Activated naive CD8-positive, alpha-beta T cell treated with anti-CD3 and anti-CD28 coated beads for 36 hours (primary cell): ENCODE measurements at places on chromosomes 6 and 20.

- no peak for DNase-seq
Measured at GRCh38 chr20:22312744-22313346, 271.5 kb downstream of the FOXA2 start.

DNA sequence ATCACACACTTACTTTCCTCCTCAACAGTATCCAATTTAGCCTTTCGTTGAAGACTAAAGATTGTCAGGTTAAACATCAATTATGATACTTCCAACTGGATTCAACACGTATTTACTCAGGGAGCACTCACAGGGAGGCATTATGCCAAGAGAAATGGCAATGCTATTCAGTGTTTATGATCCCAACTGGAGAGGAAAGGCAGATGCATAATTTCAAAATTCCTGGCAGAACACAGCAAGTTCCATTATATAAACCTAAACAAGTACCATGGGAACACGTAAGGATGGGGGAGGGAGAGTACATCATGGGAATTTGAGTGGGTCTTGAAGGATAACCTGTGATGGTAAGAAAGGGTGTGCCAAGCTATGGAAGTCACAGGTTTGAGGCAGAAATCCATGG is 112.7 kb downstream of the ISM1 start:
- DNase-seq, result no peak

GRCh38 chr20:56454754-56455153 is 13.7 kb upstream of the RTF2 start:
- no peak for DNase-seq

DNA sequence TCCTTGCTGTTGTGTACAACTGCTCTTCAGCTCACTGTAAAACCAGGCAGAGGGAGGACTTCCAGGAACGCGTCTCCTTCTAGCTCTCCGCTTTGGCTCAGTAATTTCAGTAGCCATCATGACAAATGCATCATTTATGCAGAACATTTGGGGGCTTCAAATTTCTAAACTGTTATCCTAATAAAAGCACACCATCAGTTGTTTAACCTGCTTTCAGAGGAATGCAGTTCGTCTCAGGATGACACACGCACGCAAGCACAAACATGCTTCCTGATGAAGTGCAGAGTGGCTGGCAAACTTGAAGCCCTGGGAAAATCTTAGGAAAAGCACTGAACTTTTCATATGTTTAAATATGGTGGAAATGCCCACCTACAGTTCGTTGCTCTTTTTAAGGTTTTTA is 24.4 kb downstream of the SLC22A23 start:
- no peak for DNase-seq

DNA sequence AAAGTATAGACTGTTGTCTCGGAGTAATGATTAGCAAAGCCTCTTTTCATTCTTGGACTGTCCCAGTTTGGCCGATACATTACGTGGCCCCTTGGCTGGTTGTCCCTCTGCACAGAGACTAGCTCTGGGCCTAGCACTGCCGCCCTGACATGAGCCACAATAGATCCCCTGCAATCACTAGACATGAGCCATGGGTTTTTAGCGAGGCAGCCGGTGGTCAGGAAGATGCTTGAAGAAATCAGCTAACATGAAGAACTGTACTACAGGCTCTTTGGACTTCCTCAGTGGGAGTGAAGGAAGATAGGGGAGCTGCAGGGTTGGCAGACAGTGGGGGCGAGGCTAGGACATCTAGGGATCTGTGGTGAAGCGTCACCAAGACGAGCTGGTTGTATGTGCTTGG is 11.0 kb downstream of the DUSP22 start:
- DNase-seq, result no peak

DNA sequence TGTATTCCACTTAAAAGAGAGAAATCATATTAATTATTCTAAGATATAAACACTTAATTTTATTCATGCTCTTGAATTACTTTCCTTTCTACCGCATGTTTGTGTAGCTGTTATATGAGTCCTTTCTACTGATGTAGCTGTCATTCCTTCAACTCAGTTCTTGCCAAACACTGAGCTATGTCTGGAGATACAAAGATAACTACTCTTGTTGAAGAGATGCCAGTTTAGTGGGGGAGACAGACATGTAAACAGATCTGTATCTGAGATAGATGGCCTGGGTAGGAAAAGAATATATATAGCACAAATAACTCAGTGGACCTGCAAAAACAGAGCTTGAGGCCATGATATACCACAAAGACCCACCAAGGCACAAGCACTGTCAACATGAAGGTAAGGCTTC is 157.3 kb downstream of the BTBD9 start:
- no peak for DNase-seq

DNA sequence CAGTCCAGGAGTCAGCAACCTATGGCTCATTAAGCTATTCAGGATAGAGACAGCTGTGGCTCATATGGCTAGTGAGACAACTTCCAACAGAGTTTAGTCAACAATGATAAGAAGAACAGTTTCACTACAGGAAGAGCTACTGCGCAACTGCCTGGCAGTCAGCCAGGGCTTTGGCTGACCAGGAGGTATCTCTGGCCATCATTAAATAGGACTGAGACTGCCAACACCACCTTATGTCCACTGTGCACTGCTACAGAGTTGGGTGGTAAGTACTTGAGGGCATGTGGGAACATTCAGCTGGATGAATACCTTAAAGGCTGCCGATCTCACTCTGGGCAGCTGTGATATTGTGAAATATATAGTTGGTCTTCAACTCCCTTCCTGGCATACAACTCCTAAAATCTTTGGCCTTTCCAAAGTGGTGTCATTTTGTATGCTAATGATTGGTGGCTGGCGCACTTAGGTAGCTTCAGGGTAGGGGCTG is 52.2 kb upstream of the FAM83C start:
- DNase-seq, result no peak

GRCh38 chr6:143694560-143694959 is 16.8 kb downstream of the PHACTR2 start:
- DNase-seq, result no peak

- no peak for DNase-seq
Measured at GRCh38 chr6:111591370-111591900, 14.2 kb downstream of the TRAF3IP2 start.

GRCh38 chr6:144215402-144215931 is 65.2 kb downstream of the STX11 start:
- DNase-seq, result peak; percentile 16

- no peak for DNase-seq
Measured at GRCh38 chr20:19676202-19676601, 81.9 kb upstream of the RIN2 start.

GRCh38 chr6:133631421-133631820 is 257.5 kb upstream of the TCF21 start:
- no peak for DNase-seq

DNA sequence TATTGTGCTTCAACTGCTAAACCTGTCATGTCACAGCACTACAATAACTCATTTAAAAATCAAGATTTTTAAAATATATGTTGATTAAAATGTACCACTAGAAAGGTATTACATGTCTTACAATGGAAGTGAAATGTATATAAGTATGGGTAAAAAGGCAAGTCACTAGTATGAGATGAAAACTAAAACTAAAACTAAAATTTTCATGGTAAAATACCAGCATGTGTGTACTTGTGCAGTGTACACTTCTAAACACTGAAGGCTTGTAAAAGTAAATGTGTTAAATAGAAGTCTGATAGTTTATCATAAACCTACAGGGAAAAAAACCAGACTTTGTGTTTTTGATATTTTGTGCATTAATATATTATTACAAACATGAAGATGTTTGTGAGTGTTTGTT is 13.7 kb upstream of the TMEM244 start:
- no peak for DNase-seq

DNA sequence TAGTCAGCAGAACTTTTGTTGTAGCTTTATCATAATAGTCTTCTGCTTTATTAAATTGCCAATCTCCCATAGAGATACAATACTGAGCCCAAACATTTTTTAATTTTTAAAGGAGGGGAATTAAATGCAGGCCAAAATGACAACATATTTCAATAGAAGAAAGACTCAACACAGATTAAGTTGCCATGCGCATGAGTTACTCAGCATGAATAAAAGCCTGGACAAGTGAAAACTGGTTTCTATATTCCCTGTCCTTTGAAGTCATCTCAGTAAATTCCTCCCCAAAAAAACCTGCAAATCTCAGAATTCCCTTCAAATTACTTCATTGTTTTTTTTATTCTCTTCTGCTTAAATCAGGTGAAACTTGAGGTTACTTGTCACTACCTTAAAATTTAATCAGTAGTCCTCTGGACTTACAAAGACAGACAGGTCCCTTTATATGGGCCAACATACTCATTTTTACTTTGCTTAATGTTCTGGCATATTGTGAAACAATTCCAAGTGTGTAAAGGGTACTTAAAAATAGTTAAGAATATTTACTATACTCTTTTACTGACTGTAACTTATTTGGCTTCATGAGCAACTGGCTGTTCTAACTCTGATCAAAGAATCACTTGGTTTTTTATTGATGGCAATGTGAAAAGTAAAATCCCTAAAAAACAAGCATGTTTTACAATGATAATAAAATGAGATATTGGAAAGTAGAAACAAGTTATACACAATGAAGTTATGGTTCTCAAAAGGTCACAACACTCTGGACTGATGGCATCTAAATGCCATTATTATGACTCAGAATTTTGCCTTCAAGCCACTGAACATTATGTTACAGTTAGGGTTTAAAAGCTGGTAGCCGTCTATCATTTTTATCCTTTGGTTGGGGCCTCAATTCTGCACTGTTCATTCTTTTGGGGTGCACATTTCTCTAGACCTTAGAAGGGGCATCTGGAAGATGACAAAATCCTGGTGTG is 49.9 kb upstream of the COL21A1 start:
- no peak for DNase-seq

- no peak for DNase-seq
Measured at GRCh38 chr6:131490441-131490840, 82.6 kb upstream of the ARG1 start.

GRCh38 chr20:16601047-16601446 is 27.8 kb upstream of the KIF16B start:
- DNase-seq, result no peak

DNA sequence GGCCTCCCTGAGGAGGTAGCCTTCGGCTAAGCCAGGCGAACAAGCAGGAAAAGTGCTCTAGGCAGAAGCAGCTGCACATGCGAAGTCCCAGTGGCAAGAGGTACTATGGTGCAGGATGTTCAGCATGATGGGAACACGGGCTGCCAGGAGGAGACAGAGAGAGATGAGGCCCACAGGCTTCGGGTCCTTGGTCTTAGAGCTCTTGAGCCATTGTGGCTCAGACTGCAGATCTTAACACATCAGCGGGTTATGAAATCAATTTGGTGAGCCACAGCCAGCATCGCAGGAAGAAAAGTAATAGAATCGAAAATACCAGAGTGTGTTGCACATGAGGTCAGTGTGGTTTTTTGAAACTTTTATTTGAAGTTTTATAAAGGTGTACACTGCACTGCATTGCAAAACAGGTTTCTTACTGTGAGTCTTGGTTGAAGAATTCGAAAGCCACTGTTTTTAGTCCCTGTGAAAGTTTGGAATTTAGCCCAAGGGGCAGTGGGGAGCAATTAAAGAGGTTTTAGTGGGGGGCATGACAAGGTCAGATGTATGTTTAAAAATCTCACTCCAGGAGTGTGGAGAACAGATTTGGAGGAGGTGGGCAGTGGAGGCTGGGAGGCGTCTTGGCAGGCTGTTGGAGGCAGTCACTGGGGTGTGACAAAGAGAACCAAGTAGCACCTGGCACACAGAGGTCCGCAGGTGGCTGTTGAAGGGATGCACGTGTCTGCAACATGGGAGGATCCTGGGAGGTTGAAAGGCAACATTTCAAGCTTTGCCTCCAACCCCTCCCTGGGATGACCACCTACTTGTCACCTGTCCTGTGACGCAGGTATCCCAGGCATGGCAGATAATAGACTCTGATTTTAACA is 69.3 kb downstream of the EYA2 start:
- DNase-seq, result no peak

DNA sequence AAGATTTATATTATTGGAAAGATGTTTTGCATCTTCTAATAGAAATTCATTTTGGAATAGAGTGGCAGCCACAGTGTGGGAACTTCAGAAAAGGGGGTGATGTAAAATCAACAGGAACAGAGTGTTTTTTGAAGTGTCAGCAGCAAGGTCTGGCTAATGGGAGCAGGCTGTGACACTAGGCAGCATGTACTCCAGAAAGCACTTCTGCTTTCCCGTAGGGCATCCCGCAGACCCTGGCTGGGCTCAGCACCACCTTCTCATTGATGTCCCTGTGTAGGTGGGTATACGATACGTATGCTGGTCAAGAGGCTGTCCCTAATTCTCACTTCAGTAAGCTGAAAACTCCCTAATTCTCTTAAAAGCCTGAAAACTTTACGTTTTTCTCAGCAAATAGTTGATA is 74.7 kb downstream of the EYA4 start:
- no peak for DNase-seq

DNA sequence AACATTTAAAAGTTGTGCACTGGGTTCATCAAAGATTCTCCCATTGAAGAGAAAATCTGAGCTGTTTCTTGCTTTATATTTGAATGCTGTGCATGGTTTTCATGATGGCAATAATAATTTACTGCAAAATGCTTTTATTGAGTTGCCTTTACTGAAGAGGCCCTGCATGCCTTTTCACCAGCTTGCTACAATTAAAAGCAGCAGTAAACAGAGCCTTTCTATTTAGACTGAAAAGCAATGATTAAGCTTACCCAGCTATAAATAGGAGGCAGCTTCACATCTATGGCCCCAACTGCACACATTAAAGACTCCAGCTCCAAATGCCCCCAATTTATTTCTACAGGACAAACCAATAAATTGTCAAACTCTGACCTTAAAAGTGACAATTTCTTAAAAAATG is 70.3 kb downstream of the ANKEF1 start:
- no peak for DNase-seq

DNA sequence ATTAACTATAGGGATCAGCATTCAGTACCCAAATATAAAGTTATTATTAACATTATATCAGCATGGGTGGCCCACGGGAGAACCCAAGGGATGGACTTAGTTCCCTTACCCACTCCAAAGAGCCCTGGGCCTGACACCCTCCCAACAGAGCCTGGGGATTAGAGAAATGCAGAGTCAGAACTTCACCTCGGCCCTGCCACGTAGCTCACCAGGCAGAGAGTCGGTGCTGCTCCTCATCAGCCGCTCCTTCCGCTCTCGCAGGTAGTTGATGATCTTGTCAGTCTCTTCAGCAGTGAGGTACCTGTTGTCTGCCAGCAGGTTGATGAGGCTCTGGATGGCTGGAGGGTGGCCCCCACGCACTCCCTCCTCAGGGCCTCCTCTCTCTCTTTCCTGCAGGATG is 26.6 kb downstream of the NCOA5 start:
- no peak for DNase-seq

- DNase-seq, result no peak
Measured at GRCh38 chr6:414447-414846, 22.9 kb downstream of the IRF4 start.

- no peak for DNase-seq
Measured at GRCh38 chr6:32439602-32440214, at the start of gene HLA-DRA. HLA-DRA (plus strand) TSS chr6:32439887; CDS start chr6:32439951, 64 bp downstream.

GRCh38 chr6:75296811-75297779 is 12.5 kb upstream of the TMEM30A start:
- no peak for DNase-seq
